GM04503 (cell line): ENCODE measurements at places on chromosomes 2 and 18.

GRCh38 chr2:47073641-47074040, 81.5 kb downstream of the STPG4 start:
- DNase-seq, result no peak

GRCh38 chr18:38496222-38496793, 930.7 kb upstream of the CELF4 start:
- no peak for DNase-seq

- peak; percentile 34 for DNase-seq
Measured at GRCh38 chr2:33321876-33322483, 154.5 kb upstream of the RASGRP3 start.

DNA sequence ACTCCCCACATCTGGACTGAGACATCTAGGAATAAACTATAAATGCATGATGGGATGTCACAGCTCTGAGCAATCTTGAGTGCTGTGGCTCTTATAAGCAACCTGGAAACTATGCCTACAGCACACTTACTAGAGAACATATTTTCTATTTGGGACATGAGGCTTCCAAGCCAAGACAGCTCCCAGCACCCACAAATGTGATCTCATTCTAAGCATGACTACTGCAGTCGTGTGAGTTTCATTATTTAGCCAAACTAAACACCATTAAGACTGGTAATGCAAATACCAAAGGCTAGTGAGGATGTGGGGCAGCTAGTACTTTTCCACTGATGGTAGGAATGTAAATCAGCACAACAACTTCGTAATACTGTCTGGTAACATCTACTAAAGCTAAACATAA, 72.5 kb downstream of the RTTN start:
- peak; percentile 93 for DNase-seq

DNA sequence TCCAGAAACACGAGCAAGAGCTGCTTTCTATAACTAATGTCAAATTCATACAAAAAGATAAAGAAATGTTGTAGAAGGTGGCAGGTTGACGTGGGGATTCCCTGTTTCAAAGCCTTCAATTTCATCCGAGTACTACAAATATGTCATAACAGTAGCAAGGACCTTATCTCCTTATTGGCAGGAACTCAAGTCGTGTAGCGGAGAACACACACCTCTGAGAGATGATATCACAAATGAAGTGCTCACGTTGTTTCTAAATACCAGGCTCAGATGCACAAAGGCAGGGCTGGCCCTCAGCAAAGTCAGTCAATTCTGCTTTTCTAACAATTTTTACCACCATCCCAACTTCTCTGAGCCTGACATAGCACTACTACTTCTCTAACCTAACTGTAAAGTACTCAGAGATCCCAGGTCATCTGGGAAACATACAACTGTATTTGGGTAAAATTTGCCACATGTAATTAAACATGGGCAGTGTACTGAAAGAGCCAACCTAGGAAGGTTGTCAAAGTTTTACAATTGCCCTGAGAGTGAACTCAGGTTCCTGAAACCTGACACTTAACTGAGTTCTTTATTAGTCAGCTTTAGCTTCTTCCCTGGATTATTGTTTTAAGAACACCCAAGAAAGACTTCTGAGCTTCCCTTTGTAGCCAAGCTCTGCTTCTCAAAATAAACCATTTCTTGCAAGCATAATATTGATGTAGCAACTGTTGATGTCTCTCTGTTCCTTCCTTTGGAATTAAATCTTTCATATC, 813.7 kb upstream of the ACVR2A start:
- DNase-seq, result no peak
